AG09309 (cell line): ENCODE measurements at places on chromosomes 4 and X.

DNA sequence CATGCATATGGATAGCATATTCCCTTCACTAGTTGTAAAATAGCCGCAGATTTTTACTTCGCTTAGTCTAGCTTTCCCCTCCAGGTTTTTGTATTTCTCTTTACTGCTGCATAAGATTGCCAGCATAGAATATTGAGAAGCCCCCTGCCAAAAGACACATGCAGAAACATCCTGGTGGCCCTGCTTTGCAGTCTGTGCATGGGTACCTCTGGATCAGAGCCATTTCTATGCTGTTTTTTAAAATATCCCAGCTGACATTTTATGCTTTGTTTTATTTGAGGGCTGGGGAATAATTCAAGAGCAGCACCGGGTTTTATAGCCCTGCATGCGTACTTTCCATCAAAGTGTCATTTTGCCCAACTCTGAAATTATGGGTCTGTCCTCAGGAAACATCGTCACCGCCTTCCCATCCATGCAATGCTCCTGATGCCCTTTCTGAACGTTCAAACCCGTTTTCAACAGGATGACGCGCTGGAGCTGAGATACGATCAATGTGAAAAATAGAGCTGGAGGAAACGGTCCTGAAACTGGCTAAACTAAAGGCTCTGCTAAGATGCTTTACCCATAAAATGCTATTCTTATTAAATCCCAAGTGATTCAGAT lies 314.3 kb downstream of the EVC2 start:
- no peak for DNase-seq

GRCh38 chrX:110394651-110395050 lies 36.0 kb downstream of the RTL9 start:
- DNase-seq: no peak

DNA sequence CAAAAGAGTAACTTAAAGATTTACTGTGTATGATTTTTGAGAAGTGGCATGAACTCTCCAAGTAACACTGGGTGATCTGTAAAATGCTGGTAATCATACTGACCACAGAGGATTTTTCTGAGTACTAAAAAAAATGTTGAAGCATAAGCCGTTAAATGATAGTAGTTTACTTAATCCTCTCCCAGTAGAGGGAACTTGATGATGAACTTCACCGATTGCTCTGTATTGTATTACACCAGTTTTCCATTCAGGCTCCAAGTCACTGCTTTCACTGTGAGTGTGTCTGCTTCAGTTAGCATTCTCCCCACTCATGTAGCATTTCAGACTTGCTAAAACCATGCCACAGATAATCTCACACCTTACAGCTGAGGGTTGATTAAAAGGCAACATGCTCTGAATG lies 294.1 kb downstream of the GBA3 start:
- no peak for DNase-seq

DNA sequence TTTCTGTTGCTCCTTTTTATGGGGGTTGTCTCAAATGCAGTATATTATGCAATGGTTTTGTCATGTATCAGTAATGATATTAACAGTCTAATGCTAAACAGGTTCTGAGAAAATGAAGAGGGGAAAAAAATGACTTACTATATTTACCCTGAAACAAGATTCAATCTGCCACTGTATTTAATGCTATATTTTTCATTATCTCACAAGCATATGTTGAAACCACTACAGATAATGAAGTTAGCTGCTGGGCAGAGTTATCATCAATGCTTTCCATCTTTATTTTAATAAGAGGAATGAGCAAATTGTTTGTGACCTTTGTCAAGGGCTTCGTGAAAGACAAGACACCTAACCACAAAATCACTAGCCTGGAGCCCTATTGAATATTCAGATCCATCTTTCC lies 32.6 kb upstream of the NAA11 start:
- DNase-seq: no peak

DNA sequence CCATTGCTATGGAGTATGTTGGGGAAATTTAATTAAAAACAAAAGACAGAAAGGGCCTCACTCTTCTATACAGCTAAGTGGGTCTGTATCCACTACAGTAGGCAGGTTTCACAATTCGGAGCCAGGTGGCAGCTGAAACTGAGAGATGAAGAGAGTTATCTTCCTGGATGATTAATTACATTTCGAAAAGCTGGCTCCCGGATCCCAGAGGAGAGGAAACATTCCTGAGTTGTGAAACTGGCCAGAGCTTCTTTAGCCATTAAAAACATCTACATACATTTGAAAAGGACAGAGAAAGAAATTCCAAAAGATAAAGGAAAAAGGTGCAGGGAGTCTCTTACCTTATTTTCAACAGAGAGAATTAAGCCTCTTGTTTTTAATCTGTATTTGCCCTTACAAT lies 15.5 kb upstream of the PDZD4 start:
- no peak for DNase-seq

DNA sequence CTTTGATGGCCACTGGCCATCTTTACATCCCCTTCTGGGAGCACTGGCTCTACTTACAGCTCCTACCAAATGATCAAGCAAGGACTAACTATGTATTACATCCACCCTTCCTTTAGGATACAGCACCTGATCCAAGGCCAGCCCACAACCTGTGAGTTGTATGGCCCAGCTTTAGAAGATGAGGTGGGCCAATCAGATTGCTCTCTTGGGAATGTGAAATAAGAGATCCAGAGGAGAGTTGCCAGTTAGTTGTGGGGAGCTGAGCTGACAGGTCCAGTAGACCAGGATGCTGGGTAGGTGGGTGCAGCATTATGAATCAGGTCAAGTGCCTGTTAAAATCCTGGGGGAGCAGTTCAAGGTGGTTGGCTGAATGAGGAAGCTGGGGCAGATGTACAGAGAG lies 111.5 kb downstream of the GNL3L start:
- no peak for DNase-seq

DNA sequence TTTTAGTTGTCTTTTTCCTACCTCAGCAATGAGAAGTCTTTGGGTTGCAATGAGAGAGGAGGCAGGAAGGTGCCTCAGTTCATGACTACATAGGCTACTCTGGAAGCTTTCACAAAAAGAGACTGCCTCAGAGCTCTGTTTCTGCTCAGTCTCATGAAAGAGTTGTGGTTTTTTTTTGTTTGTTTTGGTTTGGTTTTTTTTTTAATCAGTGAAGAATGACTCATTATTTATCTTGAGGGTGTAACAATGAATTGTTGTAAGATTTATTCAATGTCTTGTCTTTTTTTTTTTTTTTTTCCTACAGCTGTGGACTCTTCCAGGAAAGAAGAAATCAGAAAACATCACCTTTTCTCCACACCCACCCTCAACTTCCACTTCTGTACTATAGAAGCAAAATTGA lies 67.5 kb upstream of the CXCL13 start:
- DNase-seq: no peak

DNA sequence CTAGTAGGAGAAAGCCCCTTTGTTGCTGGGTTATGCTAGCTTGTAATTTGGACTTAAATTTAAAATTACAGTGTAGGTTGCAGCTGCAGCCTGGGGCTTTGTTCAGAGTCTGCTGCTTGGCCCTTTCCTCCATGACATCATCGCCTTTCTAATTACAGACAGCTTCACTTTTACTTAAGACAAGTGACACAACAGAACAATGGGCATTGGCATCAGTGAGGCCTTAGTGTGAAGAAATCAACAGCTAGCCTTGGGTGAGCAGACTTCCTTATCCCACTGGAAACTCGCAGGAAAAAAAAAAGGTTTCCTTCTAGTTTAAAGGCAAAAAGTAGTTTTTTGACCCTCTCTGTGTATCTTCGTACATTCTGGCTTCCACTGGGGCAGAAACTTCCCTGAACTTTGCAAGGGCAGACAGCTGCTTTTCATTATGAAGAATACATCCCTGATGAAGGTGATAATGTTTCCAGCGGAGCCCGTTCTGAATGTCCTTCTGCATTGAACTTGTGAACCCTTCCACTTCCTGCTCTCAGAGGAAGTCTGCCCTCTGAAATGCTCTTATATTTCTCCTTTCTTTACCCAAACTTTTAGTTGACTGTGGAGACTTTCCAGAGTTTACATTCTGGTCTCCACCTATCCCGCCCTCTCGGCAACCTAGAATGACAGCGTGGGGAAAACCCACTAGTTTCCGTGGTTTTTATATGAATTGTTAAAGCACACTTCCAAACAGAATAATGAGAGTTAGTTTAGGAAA lies 123.2 kb upstream of the FAM9C start:
- DNase-seq: peak; percentile 13

DNA sequence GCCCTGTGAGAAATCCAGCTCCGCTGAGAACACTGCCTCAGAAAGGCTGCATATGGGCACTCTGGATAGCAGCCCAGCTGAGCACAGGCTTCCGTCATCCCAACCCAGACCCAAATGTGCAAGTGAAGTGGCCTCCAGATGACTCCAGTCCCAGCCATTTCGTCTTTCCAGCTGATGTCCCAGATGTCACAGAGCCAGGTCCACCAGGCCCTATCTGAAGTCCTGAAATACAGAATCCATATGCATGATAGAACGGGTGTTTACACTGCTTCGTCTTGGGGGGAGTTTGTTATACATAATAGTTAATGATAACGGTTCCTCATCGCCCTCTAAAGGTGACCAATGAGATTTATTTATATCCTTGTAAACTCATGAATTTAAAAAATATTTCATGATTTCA lies 72.6 kb upstream of the TRIM2 start:
- DNase-seq: no peak

- DNase-seq: no peak
These were observed 35.0 kb downstream of the AMMECR1 start for GRCh38 chrX:110282922-110283321.

GRCh38 chr4:7641712-7642111 lies 207.0 kb upstream of the PSAPL1 start:
- no peak for DNase-seq

- DNase-seq: no peak
These were observed 123.0 kb upstream of the PPP1R2C start for GRCh38 chrX:42900947-42901346.

GRCh38 chr4:174528226-174528625 lies 5.9 kb upstream of the HPGD start:
- DNase-seq: no peak

DNA sequence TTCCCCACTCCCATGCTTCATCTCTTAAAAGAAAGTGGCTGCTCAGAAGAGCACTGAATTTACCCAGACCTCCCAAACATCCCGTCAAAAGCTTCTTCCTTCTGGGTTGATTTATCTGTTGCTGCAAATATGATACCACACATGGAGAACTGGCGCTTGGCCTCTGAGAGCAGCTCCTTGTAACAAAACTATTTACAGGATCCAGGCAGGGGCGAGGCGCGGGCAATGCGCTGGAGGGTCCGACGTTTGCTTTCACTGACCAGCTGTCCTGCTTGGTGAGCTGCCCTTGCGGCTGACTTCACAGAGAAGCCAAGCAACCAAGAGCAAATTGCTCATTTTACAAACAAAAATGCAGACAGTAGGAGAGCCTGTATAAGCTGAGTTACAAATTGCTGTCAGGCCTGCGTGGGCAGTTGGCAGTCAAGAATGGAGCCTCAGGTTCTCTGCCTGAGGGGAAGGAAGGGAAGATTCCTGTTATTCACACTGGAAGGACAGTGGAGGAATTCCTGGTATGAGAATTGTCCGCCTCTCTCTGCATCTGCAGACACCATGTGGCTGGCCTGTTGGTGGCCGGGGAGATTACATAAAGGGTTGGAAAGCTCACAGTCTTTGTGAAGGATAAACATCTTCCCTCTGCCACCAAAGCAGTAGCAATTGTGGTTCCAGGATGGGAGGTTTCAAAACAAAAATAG lies 192.2 kb upstream of the LEF1 start:
- peak; percentile 69 for DNase-seq

DNA sequence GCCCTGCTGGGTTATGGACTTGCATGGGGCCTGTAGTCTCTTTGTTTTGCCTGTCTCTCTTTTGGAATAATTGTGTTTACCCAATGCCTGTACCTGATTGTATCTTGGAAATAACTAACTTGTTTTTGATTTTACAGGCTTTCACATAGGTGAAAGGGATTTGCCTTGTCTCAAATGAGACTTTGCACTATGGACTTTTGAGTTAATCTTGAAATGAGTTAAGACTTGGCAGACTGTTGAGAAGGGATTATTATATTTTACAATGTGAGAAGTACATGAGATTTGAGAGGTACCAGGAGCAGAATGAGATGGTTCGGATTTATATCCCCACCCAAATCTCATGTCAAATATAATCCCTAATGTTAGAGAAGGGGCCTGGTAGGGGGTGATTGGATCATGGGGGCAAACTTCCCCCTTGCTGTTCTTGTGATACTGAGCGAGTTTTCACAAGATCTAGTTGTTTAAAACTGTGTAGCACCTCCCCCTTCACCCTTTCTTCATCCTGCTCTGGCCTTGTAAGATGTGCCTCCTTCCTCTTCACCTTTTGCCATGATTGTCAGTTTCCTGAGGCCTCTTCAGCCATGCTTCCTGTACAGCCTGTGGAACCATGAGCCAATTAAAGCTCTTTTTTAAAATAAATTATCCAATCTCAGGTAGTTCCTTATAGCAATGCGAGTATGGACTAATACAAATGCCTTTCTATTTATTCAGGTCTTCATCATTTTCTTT lies 102.3 kb downstream of the MSN start:
- DNase-seq: no peak

- peak; percentile 39 for DNase-seq
These were observed 119.7 kb downstream of the PCDH7 start for GRCh38 chr4:30839583-30840520.

- DNase-seq: peak; percentile 63
These were observed 14.9 kb downstream of the TIFA start for GRCh38 chr4:112270640-112271421.

DNA sequence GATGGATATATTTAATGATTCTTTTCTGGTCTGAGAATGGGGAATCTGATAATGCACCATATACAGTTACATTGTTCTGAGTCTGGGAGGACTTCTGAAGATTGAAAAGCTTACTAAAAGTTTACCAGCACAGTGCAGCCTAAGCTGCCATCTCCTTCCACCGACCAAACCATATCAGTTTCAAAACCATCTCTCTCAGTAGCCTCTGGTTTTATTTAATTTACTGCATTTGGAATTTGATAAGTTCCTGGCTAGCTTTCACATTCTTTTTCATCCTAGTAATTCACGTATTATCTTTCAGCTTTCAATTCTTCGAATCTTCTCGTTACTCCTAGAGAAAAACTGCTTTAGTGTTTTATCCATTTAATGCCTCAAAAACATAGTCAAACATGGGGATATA lies 181.4 kb upstream of the HCCS start:
- DNase-seq: no peak

GRCh38 chr4:140300271-140300970 lies 73.0 kb upstream of the SCOC start:
- peak; percentile 37 for DNase-seq

DNA sequence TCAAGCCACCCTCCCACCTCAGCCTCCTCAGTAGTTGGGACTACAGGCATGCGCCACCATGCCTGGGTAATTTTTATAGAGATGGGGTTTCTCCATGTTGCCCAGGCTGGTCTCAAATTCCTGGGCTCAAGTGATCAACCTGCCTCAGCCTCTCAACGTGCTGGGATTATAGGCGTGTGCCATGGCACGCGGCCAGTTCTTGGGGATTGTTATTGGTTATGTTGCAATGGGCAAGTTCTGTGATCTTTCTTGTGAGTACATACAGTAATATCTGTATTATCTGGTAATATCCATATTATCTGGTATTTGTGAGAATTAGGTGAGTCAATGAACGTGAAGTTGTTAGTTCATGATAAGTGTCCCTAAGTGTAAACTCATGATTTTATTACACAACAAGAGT lies 90.3 kb upstream of the TBL1X start:
- DNase-seq: no peak

GRCh38 chrX:147913570-147913969 lies 1.9 kb downstream of the FMR1 start:
- DNase-seq: no peak

GRCh38 chr4:21002286-21002685 lies 302.0 kb downstream of the PACRGL start:
- no peak for DNase-seq
